NCI-H446 treated with DMSO at 0.1 percent for 48 hours (cell line): ENCODE measurements at places on chromosomes 5 and 9.
A peak's percentile ranks its signal among the peaks of the same experiment; 100 is the strongest.

DNA sequence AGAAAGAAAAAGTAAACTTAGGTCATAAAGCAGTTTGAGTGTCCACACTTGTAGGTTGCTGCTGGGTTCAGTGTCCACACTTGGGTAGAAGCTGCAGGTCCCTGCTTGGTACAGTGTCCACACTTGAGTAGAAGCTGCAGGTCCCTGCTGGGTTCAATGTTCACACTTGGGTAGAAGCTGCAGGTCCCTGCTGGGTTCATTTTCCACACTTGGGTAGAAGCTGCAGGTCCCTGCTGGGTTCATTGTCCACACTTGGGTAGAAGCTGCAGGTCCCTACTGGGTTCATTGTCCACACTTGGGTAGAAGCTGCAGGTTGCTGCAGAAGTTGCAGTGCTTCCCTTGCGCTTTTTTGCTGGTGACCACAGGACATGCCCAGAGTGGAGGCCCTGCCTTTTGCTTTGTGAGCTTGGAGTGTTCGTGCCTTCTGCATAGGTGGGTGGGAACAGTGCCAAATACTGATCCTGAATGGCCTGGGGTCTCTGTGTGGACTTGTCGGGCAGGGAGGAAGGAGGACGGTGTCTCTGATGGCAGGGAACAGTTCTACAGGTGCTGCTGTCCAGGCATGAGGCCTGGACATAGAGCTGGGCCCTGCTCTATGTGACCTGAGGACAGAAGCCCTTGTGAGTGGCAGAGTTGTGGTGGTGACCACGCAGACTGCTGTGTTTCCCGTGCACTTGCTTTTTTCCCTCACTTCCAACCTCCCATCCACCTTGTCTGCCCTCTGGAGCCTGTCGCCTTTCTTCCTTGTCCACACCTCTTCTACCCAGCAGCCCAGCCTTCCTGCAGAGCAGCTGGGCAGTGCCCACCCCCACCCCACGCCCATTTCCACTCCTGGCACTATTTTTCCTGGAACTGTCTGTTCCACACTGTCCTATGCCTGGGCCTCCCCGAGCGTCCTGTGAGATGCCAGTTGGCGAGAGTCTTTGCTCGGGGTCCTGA, 120.8 kb downstream of the EHMT1 start:
- no peak for DNase-seq

DNA sequence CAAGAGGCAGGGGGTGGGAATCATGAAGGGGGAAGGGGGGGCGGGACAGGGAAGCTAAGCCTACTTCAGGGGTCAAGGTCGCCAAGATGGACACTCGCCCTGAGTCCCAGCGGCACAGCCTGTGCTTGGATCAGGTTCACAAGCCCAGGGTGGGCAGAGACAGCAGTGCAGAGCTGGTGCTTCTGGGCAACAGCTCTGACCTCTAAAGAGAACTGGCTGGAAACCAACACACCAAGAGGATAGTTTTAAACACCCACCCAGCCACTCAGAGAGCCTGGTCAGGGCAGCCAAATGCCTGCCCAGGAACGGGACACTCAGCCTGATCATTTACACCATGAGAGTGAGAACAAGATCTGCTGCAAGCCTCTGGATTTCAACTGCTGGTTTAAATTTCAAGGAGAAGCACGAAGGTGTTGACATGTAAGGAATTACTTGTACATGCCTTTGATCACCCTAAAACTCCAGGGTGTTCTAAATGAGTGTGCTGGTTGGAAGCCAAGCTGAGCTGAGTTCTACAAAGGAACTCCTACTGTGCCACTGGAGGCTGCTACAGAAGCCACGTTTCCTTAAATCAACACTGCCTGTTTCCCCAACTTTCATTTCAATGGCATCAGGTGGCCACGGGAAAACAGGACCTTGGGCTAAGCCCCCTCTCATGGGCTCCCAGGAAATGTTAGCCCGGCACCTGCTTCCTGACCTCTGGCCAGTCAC, 91.5 kb downstream of the TTLL11 start:
- no peak for DNase-seq

GRCh38 chr5:147878066-147878759, at the start of gene SCGB3A2:
Gene SCGB3A2 (plus strand): TSS chr5:147878711. CDS start chr5:147878804, 93 bp downstream.
- DNase-seq, result no peak

DNA sequence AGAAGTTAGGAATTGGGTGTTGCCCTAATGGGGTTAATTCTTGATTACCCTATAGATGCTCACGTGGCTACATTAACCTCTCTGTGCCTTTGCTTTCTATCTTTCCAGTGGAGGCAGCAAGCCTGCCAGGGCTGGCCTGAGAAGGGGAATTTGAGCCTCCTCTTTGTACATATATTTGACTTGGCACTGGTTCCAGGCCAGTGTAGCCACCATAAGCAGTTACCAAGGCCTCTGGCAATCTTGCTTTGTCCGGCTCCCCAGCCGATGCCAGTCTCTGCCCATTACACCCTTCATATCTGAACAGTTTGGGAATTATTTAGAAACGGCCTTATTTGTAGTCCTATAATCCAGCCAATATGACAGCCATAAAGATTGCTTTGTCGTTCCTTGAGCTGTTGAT, 58.6 kb upstream of the PPARGC1B start:
- DNase-seq, result peak; percentile 71

DNA sequence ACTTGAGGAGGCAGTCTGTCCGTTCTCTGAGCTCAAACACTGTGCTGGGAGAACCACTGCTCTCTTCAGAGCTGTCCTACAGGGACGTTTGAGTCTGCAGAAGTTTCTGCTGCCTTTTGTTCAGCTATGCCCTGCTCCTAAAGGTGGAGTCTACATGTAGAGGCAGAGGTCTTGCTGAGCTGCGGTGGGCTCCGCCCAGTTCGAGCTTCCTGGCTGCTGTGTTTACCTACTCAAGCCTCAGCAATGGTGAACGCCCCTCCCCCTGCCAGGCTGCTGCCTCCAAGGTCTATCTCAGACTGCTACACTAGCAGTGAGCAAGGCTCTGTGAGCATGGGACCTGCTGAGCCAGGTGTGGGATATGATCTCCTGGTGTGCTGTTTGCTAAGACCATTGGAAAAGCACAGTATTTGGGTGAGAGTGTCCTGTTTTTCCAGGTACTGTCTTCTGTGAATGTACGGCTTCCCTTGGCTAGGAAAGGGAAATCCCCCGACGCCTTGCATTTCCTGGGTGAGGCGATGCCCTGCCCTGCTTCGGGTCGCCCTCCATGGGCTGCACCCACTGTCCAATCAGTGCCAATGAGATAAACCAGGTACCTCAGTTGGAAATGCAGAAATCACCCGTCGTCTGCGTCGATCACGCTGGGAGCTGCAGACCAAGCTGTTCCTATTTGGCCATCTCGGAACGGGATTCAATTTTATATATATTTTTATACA, 58.5 kb downstream of the CNTRL start:
- no peak for DNase-seq

GRCh38 chr5:140628711-140629110, 4.3 kb downstream of the CD14 start:
- no peak for DNase-seq

DNA sequence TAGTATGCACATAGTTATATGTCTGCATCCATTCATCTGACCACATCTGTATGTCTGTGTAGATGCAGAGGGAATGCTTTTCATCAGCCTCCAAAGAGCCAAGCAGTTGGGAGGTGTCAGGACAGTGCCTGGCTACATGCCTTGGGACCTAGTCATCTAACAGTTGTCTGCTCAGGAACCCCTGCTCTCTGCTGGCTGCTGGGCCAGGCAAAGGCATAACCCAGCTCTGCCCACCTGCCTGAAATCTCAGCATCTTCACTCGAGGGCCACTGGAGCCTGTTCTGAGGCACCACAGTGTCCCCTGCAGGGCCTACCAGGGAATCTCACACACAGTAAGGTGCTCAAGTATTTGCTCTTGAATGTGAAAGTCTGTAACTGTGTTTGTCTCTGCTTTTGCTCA, 3.7 kb downstream of the C9orf50 start:
- DNase-seq, result no peak

- DNase-seq, result peak; percentile 41
Observed at GRCh38 chr5:137091472-137091871, 407.7 kb downstream of the SPOCK1 start.

GRCh38 chr9:84343111-84343521, 2.6 kb upstream of the SLC28A3 start:
- DNase-seq, result no peak

DNA sequence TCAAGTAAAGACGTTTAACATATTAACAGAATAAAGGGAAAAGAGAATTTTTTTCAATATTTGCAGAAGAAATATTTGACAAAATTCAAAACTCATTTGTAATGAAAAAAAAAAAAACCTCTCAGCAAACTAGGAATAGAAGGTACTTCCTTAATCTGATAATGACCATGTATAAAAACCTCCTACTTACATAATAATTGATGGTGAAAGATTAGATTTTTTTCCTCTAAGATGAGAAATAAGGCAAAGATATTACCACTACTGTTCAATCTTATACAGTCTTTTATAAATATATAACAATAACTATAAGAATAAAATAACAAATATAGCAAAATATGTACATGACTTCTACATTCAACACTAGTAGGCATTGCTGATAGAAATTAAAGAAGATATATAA, 424.6 kb upstream of the KLF4 start:
- DNase-seq, result no peak

DNA sequence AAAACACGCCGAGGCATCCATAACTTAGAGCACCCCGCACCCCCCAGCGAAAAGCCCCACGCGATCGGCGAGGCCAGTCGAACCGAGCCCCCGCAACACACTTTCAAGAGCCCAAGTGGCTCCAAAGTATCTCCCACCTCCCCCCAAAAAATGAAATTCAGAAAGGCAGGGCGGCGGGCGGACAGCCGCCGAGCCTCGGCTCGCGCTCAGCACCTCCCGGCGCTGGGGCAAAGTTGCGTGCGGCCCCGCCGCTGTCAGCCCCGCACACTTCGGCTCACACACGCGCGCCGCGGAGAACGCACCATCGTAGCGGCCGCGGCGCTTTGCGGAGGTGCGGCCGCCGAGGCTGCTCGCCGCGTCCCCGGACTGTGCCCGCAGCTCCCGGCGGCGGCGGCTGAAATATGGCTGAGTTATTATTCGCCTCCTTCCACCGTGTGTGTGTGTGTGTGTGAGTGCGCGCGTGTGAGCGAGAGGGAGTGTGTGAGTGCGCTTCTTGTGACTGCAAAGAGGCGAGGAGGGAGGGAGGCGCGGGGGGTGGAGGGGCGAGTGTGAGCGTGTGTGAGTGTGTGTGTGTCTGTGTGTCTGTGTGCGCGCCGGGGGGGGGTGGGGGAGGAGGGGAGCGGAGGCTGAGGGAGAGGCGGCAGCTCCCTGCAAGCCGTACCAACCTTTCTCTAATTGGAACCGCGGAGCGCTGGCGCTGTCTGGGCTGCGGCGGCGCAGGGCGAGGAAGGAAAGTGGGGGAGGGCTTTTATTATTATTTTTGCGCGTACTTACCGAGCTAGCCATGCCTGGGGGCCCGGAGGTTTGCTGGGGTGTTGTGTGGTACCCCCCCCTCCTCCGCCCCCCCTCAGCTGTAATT, 599 bp downstream of the MLLT3 start:
- DNase-seq, result peak; percentile 79

- no peak for DNase-seq
Observed at GRCh38 chr9:126856326-126856877, 4.0 kb upstream of the ZBTB34 start.

DNA sequence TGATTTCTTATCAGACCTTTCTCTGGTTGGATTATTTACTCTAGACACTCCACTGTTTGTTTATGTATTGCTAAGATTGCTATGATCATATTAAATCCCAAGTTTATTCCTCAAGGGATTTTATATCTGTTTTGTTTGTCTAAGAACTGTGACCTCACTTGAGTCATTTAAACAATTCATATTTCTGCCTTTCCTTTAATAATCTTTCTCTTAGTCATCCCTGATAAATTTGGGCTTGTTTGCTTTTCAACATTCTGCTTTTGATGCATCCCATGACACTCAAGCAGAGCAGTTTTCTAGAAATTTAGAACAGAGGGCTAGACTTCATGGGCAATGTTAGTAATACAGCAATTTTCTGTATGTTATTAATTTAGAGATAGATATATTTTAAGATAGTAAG, 231.6 kb upstream of the TNC start:
- DNase-seq, result no peak

DNA sequence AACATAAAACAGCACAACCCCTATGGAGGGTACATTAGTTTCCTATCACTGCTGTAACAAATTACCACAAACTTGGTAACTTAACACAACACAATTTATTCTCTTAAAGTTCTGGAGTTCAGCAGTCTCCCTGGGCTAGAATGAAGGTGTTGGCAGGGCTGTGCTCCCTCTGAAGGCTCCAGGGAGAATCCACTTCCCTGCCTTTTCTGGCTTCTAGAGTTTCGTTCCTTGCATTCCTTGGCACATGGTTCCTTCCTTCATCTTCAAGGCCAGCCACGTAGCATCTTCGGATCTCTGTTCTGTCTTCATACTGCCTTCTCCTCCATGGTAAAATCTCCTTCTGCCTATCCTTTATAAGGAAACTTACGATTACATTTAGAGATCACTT, 25.0 kb upstream of the GSN start:
- DNase-seq, result no peak

GRCh38 chr9:78278177-78278777, 18.6 kb upstream of the PSAT1 start:
- DNase-seq, result no peak

GRCh38 chr9:5489630-5490490, 20.5 kb upstream of the PDCD1LG2 start:
- no peak for DNase-seq

GRCh38 chr9:14156046-14156445, 157.9 kb downstream of the NFIB start:
- no peak for DNase-seq

GRCh38 chr9:132494857-132495256, 84.8 kb downstream of the CFAP77 start:
- DNase-seq, result no peak

DNA sequence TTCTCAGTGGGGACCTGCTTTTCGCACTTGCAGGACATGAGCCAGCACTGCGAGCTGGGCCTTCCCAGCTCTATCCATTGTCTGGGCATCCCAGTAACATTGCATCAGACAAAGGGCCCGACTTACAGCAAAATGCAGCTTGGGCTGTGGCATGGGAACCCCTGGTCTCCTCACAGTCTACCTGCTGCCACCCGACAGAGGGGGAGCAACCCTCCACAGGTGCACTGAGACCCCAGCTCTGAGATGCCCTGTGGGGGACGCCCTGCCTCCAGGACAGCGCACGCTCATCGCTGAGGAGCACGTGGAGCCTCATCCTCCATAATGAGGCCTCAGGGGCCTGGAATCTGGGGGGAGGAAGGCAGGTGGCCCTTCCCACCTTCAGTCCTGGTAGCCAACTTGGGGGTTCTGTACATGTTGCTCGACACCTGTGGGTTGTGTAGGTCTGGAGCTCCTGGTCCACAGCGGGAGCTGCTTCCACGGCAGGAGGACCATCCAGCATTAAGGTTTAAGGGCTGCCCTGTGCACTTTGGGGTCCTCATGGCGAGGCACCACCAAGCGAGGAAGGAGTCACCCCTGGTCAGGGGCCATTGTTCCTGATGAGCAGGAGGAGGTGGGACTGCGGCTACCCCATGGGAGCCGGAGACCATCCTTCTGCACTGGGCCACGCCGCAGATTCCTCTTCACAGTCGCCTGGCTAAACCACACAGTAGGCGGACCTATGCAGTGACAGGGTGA, 376.5 kb upstream of the IRX1 start:
- no peak for DNase-seq

GRCh38 chr5:97076098-97076497, 66.3 kb downstream of the LIX1 start:
- DNase-seq, result no peak

GRCh38 chr5:38639377-38640358, 83.2 kb upstream of the LIFR start:
- DNase-seq, result no peak

- DNase-seq, result no peak
Observed at GRCh38 chr5:20030125-20030524, 42.1 kb upstream of the CDH18 start.

- no peak for DNase-seq
Observed at GRCh38 chr5:143801252-143801939, 10.6 kb upstream of the HMHB1 start.
